ENCODE measurements at places on chromosomes 13 and 19.

DNA sequence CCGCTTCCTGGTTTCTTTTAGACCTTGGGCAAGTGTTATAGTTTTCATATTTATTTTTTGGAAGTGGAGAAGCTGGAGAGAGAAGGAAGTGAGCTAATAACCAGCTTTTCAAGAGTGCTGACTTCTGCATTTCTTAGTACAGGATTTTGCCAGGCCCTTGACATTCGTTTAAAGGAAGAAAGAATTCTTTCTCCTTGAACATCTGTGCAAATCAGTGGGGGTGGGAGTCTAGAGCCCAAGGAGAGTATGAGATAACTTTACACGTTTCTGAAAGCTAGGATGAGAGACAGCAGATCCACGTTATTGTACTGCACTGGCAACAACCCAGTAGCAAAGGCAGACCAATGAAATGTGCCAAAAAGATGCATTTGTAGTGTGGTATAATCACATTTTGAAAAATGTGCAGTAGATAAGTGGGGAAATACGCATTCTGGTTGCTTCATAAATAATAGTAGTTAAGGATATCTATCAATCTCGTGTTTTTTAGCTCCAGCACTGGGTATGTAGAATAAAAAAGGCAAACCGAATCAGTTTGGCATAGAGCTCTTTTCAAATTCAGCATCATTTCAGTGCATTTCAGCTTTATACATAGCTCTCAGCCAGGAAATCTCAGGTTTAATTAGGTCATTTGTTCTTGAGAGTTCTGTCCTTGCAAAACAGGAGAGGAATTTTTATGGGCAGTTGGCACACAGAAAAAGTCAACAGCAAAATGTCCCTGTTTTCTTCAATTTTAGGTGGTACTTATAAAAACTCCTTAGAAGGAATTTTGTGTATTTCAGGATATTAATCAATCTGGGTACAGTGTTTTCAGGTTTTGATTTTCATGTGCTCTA lies 4.3 kb downstream of the RNF113B start:
- DNase-seq, result no peak

DNA sequence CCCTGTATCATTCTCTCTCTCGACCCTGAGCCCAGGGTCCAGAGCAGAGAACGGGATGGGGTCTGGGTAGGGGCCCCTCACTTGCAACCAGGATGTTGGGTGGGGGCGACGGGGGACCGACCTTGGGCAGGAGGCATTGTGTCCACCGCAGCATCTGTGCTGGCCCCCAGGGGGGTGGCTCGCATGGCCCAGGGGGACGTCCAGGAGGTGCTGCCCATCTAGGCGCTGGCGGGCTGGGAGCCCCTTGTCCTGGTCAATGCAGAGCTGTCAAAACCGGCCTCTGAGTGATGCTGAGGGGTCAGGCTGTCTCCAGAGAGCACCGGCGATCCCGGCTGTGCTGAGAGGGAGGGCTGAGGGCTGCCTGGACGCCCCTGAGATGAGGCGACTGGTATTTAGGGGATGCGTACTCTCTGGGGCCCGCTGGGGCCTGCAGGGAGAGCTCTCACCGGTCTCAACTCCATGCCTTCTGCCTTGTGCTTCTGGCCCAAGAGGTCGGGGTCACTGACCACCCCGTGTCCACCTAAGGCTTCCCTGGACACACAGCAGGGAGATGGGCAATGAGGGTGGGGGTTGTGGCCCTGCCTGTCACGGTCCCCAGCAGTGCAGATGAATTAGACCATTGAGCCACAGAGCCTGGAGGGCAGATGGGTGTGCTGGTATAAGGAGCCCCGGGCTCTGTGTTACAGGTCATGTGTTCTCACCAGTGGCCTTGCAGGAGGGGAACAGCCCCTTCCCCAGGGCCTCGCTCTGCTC lies 8.6 kb downstream of the RPS9 start:
- DNase-seq, result no peak

GRCh38 chr19:30799865-30800755 lies 427.9 kb downstream of the ZNF536 start:
- DNase-seq, result peak; percentile 5

DNA sequence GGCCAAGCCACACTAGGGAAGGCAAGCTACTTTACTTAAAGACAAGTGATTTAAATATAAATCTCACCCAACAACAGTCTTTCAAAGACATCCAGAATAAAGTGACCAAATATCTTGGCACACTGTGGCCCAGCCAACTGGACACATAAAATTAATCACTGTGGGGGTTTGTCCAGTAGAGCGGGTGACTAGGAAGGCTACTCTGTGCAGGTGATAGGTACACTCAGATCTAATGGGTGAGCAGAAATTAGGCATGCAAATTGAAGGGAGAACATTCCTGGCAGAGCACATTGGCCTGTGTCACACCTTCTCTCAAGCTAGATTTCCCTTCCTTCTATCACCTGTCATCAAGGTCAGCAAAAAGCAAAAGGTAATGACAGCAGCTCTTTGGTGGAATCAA lies 23.4 kb upstream of the CYSLTR2 start:
- DNase-seq, result no peak

DNA sequence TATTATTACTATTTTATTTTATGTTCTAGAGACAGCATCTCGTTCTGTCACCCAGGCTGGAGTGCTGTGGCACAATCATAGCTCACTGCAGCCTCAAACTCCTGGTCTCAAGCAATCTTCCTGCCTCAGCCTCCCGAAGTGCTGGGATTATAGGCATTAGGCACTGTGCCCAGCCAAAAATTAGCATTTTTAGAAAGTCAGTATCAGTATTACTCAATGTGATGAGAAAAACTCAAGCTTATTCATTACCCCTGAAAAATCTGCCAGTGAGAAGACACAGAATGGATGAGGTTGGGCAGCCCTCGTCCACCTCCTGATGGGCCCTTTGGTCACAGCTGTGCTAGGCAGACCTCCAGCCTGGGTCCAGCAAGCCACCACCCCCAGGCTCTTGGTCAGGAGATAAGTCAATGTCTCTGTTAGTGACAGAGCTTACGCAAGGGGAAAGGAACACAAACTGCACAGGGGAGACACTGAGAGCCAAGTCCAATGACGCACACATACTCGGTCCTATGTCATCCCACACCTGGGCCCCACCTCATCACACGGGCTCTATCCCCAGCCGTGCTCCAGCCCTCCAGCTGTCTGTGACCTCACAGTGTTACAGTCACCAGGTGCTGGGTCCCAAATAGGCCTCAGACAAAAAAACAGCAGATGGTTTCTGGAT lies 19.8 kb downstream of the PEPD start:
- no peak for DNase-seq

DNA sequence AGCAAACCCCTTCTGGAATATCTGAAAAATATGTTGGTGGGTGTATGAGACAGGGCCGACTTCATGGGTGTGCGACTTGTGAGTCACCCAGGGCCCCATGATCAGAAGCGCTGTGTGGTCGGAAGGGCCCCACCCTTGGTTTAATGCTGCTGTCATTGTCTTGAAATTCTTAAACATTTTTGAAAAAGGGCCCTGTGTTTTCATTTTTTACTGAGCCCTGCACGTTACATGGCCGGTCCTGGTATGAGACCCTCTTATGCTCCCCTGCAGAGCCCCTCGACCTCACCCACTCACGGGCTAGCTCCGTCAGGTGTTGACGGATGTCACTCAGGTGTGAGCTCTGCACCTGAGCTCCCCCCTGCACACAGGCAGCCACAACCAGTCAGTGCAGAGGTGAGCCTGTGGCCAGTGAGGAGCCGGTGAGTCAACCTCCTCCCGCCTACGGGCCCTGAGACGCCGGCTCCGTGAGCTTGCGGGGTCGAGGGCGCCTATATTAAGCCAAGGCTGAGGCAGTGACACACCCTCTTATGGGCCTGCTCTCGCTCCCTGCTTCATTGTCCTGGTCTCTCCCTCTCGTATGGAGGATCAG lies 27.7 kb downstream of the GADD45B start:
- DNase-seq, result peak; percentile 77

DNA sequence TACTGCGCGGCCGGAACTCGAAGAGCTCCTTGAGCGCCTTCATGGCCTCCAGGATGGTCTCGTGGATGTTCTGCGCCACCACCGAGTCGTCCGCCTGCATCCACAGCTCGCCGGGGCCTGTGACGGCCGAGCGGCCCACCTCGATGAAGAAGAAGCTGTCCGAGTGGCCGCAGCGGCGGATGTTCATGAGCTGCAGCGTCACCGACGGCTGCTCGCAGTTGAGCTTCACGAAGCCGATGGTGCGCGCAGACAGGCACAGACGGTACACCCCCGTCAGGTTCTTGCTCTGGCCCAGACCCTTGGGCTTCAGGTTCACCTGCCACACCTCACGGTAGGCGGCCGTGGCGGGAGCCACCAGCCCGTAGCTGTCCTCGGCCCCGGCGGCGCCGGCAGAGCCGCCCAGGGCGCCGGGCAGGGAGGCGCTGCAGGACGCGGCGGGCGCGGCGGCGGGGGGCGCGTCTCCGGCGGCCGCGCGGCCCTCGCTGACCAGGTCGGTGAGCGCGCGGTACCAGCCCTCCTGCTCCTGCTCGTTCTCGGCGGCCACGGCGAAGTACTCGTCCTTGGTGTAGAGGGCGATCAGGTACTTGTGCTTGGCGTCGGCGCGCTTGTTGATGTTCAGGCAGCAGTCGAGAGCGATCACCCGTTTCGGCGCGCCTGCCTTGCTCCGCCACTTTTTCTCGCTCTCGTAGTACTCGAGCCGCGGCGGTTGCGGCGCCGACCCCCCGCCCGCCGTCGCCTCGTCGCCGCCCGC lies 1.1 kb downstream of the IRS2 start:
- peak; percentile 36 for DNase-seq
